ENCODE measurements at places on chromosomes 11 and 22. TPM values are rescaled to one million over a fixed set of nuclear protein-coding genes. Genes with fewer than 3 reads are reported as not detected.

Gene SCGB1D2
- total RNA-seq, result not detected

Gene KDELR3
- total RNA-seq, result 19.3 TPM

Gene OR6A2
- not detected for total RNA-seq

Gene P2RY2
- 11.5 TPM for total RNA-seq

Gene MMP8
- total RNA-seq, result not detected

Gene OR5L2
- total RNA-seq, result not detected

Gene PAK1
- 20.3 TPM for total RNA-seq

Gene REXO2
- 107 TPM for total RNA-seq

Gene FGF4
- total RNA-seq, result 0.09 TPM

Gene RBFOX2
- total RNA-seq, result 24.5 TPM

Gene CHRNA10
- 0.98 TPM for total RNA-seq

Gene PKDREJ
- not detected for total RNA-seq

Gene DBX1
- total RNA-seq, result not detected

Gene MS4A7
- total RNA-seq, result not detected

Gene CD44
- 926 TPM for total RNA-seq

Gene CASP5
- total RNA-seq, result not detected

Gene WBP2NL
- total RNA-seq, result not detected

Gene SOX6
- total RNA-seq, result 0.07 TPM

Gene MRPL11
- total RNA-seq, result 107 TPM

Gene OR52H1
- not detected for total RNA-seq

Gene SCUBE1
- 0.18 TPM for total RNA-seq

Gene APLNR
- 0.04 TPM for total RNA-seq

Gene OR4D5
- not detected for total RNA-seq

Gene GAS2
- 0.86 TPM for total RNA-seq

Gene POTEH
- total RNA-seq, result not detected

Gene SEPTIN3
- 1.2 TPM for total RNA-seq

Gene OR51B2
- total RNA-seq, result not detected

Gene ALG9
- total RNA-seq, result 25.2 TPM

Gene MMP3
- total RNA-seq, result 0.47 TPM

Gene APOBEC3H
- total RNA-seq, result 0.30 TPM

Gene MTMR2
- total RNA-seq, result 28.8 TPM

Gene POU2AF3
- total RNA-seq, result 1.7 TPM

Gene NNMT
- 357 TPM for total RNA-seq

Gene PRAME
- total RNA-seq, result 89.7 TPM

Gene UCP3
- total RNA-seq, result 1.1 TPM

Gene POLR2F
- 116 TPM for total RNA-seq

Gene PRG3
- total RNA-seq, result not detected

Gene C11orf97
- total RNA-seq, result not detected

Gene OR52A1
- total RNA-seq, result not detected

Gene GPR83
- 0.08 TPM for total RNA-seq

Gene LRRC75B
- 7.4 TPM for total RNA-seq

Gene GATD1
- 39.0 TPM for total RNA-seq

Gene LINC01488
- 0.04 TPM for total RNA-seq

Gene PGA3
- total RNA-seq, result not detected

Gene NLRP10
- total RNA-seq, result not detected

Gene PNPLA3
- total RNA-seq, result 0.81 TPM

Gene YPEL4
- 0.11 TPM for total RNA-seq

Gene POU2F3
- not detected for total RNA-seq

Gene APOBEC3C
- 31.9 TPM for total RNA-seq

Gene OTOG
- not detected for total RNA-seq

Gene GLB1L2
- 2.2 TPM for total RNA-seq

Gene OR8B8
- total RNA-seq, result not detected

Gene IFITM10
- 1.1 TPM for total RNA-seq

Gene TMEM126B
- 53.3 TPM for total RNA-seq

Gene ST14
- total RNA-seq, result 0.10 TPM

Gene CYB5R3
- 135 TPM for total RNA-seq
